ENCODE measurements at places on chromosomes 5 and 9.

GRCh38 chr9:36207546-36208012, 16.9 kb downstream of the CLTA start:
- DNase-seq = peak; percentile 57

- no peak for DNase-seq
These were observed 107.2 kb downstream of the DRD1 start for GRCh38 chr5:175336781-175337180.

- no peak for DNase-seq
These were observed 81.8 kb downstream of the PRDM6 start for GRCh38 chr5:123170816-123171215.

DNA sequence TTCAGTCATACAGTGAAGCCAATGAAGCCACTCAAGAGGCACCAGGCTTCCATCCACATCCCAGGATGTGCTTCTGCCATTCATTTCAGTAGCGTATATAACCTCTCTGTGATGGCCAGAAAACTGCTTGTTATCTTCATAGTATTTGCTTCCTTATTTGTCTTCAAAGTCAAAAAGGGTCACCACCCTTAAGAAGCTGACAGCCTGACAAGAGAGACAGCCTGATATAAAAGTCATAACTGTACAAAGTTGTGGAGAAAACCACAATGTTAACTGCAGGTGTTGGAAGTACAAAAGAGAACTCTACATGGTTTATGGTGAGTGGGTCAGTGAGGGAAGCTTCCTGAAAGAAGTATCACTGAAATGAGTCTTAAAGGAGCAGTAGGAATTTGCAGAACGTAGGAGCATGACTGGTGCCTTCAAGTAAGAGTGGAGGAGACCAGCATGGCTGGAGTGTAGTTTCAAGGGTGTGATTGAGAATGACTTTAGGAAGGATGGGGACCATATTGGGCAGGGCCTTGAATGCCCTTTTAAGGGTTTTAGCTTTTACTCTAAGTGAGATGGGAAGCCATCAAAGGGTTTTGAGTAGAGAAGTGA, 33.7 kb downstream of the NIM1K start:
- no peak for DNase-seq

DNA sequence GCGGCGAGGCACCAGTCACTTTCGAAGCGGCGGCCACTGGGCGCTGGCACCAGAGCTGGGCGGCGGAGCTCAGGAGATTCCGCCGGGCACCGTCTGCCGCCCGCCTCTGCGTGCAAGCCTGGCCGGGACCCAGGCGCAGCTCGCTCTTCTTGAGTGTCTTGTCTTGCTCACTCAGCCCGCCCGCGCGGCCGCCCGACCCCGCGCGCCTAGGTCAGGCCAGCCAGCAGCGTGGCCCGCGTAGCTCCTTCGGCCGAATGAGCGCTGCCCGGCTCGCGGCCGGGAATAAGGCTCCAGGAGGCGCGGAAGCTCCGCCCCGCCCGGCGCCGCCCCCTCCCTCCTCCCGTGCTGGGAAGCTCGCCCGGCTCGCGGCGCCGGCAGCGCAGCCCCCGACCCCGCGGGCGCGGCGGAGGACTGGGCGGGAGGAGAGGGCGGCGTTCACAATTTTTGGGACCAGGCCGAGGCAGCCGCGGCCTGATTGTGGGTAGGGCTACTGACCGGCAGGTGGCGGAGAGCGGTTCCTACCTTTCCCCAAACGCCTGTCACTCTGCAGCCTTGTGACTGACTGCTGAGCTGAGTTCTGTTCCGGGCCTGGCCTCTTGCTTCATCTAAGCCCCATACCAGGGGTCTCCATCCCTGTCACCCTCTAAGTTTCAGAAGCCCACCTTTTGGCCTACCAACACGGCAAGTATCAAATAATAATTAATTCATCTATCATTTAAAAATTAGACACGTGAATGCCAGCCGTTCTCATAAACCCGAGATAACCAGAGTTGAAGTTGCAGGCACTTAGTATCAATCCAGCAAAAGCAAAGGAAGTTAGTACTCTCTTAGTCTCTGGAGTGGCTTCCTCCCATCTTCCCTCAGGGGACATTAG, at the start of gene HBEGF:
Gene HBEGF (minus strand): TSS at position 256 of the 874 bp plus-strand sequence. CDS start 275 bp downstream, outside the sequence.
- peak; percentile 71 for DNase-seq

- DNase-seq = peak; percentile 55
These were observed 14.2 kb downstream of the TCERG1 start for GRCh38 chr5:146461319-146461718.

DNA sequence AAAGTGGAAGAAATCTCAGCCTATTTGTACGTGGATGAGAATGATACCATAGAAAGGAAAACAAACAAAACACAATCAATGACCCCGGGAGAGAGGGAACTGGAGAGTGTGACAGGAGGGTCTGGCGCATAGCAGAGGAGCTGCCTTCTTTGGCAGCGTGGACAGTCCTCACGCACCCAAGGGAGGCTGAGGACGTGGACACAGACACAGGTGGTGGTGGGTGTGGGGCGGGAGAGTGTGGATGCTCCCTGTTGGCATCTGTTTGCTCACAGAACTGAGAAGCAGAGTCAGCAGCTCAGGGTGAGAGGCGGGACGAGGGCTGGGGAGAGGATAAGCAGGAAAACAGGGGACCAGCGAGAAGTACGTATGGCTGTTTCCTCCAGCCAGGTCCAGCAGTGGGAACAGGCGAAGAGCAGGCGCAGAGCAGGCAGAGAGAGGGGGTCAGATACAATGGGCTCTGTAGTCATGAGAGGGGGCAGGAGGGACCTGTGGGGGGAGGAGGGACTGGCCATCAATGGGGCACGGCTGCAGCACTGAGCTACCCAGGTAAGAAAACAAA, 10.0 kb downstream of the CMBL start:
- DNase-seq = no peak

- no peak for DNase-seq
These were observed 262.8 kb downstream of the PAPPA start for GRCh38 chr9:116416421-116416820.

DNA sequence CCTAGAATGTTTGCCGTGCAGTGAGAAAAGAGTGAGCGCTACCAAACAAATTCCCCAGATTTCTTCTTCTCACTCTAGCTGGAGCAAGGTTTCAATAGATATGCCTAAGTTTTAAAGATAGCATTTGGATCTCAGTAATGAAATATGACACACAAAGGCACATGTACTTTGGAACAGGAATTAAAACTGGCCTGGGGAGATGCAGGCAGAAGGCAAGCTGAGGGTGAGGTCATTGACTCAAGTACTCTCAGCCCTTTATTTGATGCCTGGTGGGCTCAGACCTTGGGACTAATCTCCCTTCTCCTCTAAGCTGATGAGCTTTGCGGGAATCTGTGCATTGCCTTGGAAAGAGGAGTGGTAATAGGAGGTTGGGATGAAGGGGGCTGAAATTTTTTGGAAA, 323.3 kb upstream of the SLC30A5 start:
- no peak for DNase-seq

GRCh38 chr5:72871366-72872024, 55.0 kb downstream of the TNPO1 start:
- DNase-seq = no peak

DNA sequence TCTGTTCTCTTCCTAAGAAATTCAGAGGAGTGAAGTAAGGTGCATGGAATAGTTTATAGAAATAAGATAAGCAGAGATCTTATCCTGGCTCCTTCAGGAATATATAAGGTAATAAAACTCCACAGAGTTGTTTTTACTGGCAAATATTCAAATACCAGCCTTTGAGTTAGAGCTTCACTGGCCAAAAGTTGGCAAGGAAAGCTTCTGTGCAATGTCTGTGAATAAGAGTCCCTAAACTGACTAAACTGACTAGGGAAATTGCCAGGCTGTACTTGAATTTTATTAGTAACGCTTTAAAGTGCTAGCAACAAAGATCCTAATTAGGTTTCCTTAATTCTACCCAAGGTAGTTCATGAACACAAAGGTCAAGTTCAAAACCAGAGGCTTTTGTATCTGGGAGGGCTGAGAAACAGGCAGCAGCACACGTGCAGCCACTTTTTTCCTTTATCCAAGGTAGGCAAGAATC, 131.1 kb upstream of the MPDZ start:
- no peak for DNase-seq

GRCh38 chr5:108546939-108547338, 165.0 kb upstream of the FBXL17 start:
- no peak for DNase-seq

DNA sequence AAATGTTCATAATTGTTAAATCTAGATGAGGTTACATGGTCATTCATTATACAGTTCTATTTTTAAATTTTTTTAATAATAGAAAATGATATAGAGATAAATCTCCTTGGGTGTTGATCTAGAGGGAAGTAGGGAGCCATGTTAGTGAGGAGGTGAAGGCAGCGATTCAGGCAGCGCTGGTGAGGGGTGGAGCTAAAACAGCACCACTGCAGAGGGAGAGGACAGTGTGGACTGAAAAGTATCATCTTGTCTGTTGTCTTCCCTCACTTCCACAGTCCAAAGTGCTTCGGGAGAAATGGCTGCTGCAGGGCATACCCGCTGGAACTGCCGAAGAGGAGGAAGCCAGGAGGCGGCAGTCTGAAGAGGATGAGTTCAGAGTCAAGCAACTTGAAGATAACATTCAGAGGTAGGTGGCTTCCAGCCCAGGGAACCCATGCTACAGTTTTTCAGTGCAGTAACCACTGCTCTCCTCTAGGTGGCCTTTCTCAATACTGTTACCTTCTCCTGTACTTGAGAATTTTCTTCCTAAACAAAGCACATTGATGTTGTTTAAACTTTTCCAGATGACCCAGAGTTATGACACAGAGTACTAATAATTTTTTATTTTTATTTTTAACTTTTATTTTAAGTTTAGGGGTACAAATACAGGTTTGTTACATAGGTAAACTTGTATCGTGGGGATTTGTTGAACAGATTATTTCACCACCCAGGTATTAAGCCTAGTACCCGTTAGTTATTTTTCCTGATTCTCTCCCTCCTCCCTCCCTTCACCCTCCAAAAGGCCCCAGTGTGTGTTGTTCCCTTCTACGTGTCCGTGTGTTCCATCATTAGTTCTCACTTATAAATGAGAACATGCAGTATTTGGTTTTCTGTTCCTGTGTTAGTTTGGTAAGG, 100.5 kb downstream of the PALM2AKAP2 start:
- DNase-seq = peak; percentile 45

GRCh38 chr5:39224196-39224761, 4.9 kb upstream of the FYB1 start:
- peak; percentile 64 for DNase-seq

DNA sequence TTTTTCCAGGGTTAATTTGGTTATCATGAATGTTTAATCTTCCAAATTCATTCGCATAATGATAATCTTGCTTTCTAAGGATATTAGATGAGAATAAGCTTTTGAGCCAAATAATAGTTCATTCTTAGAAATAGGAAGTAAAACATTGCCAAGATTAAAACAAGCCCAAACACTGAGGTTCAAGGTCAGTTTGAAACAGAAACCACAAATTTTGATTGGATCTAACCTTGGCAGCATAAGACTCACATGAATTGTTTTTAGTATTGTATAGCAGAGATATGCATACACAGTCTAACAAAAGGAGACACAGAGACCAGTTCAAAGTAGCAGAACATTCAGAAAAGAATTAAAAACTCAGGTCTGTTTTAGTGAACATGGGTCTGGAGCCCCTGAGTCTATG, 43.4 kb upstream of the VCAN start:
- no peak for DNase-seq

DNA sequence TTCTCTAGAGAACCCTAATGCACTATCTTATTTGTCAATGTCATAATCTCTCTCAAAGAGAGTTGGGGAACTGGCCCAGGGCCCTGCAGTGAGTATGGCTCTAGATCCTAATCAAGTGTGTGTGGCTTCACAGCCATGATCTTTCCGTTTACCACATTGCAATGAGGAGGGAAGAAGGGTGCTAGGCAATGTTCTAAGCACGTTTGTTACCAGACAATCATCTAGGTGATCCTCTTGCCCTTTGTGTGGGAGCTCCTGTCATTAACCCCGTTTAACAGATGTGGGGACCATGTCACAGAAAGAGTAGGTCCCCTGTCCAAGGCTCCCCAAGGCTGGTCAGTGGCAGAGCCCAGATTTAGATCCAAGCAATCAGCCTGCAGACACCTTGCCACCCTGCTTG, 128.2 kb upstream of the IRX4 start:
- no peak for DNase-seq

DNA sequence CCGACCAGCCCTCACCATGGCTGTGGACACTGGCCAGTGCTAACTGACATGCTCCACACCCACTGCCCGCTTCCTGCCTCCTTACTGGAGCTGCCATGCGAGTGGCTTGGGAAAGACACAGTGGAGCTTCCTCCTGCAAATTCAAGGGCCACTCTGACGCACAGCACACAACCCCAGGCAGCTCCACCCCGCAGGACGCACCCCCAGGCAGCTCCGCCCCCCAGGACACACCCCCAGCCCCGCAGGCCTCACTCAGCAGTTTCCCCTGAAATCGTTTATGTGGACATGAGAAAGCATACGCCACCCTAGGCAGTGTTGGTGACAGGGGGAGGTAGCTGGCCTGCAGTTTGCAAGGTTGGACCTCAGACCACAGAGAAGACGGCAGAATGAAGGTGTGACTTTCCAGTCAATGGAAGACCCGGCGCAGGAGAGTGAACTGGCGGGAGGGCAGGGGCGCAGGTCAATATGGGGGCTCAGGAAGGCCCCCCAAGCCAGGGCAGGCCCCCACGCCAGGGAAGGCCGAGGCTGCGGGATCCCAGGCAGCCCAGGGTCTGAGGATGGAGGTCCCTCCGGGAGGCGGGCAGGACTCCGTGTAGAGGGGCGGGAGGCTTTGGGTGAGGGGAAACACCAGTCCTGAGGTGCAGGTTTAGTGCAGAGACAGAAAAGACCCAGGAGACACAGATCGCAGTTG, 21.6 kb downstream of the LPCAT1 start:
- peak; percentile 46 for DNase-seq

DNA sequence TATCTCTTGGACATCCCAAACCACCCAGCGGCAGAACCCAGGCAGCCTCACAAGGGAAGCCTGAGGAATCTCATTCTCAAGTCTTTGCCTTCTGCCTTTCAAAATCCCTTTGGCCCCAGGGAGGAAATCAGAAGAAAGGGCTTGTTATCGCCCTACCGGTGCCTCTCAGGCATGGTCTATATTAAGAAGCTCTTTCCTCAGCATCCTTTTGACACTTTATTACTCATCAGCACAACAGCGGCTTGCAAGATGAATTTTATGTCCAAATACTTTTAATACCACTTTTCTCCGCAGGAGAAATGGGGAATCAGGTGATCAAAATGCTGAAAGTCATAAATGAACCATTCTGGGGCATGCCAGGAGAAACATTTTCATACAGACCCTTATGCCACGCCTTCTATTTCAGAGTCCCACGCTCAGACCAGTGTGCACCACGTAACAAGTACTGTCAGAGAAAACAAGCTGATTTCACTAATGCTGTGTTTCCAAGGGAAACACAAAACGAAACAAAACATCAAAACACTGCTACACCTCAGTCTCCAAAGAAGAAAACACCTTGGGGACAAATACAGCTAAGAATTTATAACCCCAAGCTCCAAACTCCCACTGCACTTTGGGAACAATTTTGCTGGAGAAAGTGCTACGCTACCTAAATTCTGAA, 30.0 kb downstream of the RAPGEF1 start:
- DNase-seq = peak; percentile 43

All from fibroblast of villous mesenchyme (primary cell).